ENCODE measurements at places on chromosomes 11 and 22. TPM values are rescaled to one million over a fixed set of nuclear protein-coding genes. Genes with fewer than 3 reads are reported as not detected.

Gene GVQW3
- 3.2 TPM for total RNA-seq

DNA sequence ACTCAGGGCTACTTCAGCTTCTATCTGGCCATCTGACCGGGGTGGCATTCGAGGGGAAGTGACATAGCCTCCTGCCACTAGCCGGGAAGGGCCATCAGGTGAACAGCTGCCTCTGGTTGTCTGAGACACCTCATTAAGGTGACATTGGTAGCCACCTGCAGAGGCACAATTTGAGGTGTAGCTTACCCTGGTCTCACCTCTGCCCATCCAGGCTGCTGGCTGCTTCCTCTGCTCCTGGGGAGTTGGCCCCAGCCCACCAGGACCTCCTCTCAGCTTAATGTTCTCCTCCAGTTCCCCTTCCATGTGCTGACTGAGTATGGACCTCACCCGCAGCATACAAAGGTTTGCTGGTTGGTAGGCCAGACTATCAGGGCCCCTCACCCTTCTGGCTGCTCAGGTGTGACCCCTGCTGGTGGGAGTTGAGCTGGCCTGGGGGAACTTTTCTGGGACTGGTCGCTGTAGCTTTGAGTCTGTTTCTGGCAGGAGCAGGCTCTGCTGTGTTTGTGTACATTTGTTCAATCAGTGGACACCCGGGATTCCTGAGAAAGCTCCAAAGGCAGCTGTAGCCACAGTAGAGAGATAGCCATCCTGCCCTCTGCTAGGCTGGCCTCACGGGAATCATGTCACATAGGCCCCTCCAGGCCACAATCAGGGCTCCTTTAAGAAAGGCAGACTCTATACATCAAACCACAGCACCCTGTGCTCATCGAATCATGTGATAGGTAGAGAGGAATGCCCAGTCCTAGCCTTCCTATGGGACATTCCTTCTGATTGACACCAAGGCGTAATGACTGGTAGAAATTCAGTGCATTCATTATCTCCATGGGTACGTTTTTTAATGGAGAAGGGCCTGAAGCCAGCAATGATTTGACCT lies 295.1 kb upstream of the PLET1 start:
- no peak overlapping the region for H3K27ac ChIP-seq
- H3K36me3 ChIP-seq, result no peaks in the 10 kb centered on the region
- no peak overlapping the region for H3K4me3 ChIP-seq
- H3K27me3 ChIP-seq, result no peaks in the 10 kb centered on the region
- H3K4me1 ChIP-seq, result no peaks in the 10 kb centered on the region

Gene TSGA10IP
- total RNA-seq, result not detected

Gene ANO3
- total RNA-seq, result not detected

DNA sequence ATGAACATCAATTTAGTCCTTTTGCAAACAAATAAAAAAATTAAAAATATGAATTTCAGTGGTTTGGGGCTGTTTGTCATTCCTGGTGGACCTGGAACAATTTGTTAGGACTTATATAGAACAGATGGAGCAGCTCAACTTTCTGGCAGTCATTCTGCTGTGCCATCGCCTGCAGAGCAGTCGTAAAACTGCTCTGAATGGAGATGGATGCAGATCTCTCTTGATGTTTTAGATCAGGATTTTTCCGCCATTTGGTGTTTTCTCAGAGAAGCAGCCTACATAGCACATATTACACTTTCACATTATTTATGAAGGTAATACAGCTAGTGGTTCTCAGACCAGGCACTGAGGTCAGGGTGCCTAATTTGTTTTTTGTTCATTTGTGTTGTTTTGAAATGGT lies 31.8 kb upstream of the HSPA8 start:
- no peaks in the 10 kb centered on the region for H3K27me3 ChIP-seq
- H3K36me3 ChIP-seq, result no peaks in the 10 kb centered on the region
- H3K27ac ChIP-seq, result no peak overlapping the region
- no peak overlapping the region for H3K4me3 ChIP-seq
- no peak for DNase-seq

- no peak overlapping the region for H3K4me3 ChIP-seq
- no peaks in the 10 kb centered on the region for H3K4me1 ChIP-seq
- H3K27me3 ChIP-seq, result no peaks in the 10 kb centered on the region
- no peaks in the 10 kb centered on the region for H3K36me3 ChIP-seq
- DNase-seq, result no peak
Measured at GRCh38 chr11:60145677-60146076, 37.2 kb downstream of the MS4A6A start.

DNA sequence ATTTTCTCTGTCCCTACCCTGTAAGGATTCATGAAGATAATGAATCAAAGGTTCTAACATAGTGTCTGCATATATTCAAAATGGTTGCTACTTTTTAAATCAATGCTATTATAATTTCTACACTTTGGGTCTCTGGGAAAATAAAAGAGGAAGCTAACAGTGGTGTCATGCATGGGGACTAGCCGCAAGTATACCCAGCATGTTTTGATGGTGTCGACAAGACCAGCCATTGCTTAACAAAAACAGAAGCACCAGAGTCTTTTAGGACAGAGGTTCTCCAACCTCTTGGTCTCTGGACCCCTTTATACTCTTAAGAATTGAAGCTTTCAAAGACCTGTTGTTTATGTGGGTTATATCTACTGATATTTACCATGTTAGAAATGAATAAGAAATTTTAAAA lies 37.8 kb downstream of the RNF141 start:
- DNase-seq, result no peak
- no peaks in the 10 kb centered on the region for H3K4me1 ChIP-seq
- no peaks in the 10 kb centered on the region for H3K27me3 ChIP-seq
- no peak overlapping the region for H3K27ac ChIP-seq
- H3K4me3 ChIP-seq, result no peak overlapping the region

Gene OR5AL1
- not detected for total RNA-seq

Data from Panc1 (cell line).